ENCODE measurements at places on chromosomes 12 and 14. TPM values are rescaled to one million over a fixed set of nuclear protein-coding genes. Genes with fewer than 3 reads are reported as not detected.

CD63 gene
- polyA plus RNA-seq = 617 TPM

NTS gene
- polyA plus RNA-seq = 5.6 TPM

WASHC4 gene
- 57.2 TPM for polyA plus RNA-seq

EEF1AKMT3 gene
- polyA plus RNA-seq = 17.5 TPM

GAS2L3 gene
- 22.1 TPM for polyA plus RNA-seq

CRACR2A gene
- 1.5 TPM for polyA plus RNA-seq

CLEC1B gene
- 0.78 TPM for polyA plus RNA-seq

KRT7 gene
- polyA plus RNA-seq = 2.4 TPM

CLEC14A gene
- polyA plus RNA-seq = 16.1 TPM

RBP5 gene
- 18.4 TPM for polyA plus RNA-seq

IFI27 gene
- polyA plus RNA-seq = 10.2 TPM

CIDEB gene
- 20.2 TPM for polyA plus RNA-seq

KRT6C gene
- not detected for polyA plus RNA-seq

MGP gene
- polyA plus RNA-seq = 86.6 TPM

LTA4H gene
- polyA plus RNA-seq = 124 TPM

CLEC4D gene
- 0.49 TPM for polyA plus RNA-seq

CELA1 gene
- polyA plus RNA-seq = 0.19 TPM

CAMKK2 gene
- 39.2 TPM for polyA plus RNA-seq

CMAS gene
- polyA plus RNA-seq = 53.3 TPM

NKX2-1 gene
- 0.52 TPM for polyA plus RNA-seq

ST8SIA1 gene
- 5.5 TPM for polyA plus RNA-seq

RPS6KL1 gene
- 1.5 TPM for polyA plus RNA-seq

OR6C2 gene
- polyA plus RNA-seq = not detected

HCAR2 gene
- 0.66 TPM for polyA plus RNA-seq

NEMF gene
- 88.1 TPM for polyA plus RNA-seq

PIWIL1 gene
- polyA plus RNA-seq = 0.20 TPM

CRIP1 gene
- 34.6 TPM for polyA plus RNA-seq

Measured in left renal pelvis (tissue), 4 donors.